ENCODE measurements at places on chromosomes 2 and 18.

DNA sequence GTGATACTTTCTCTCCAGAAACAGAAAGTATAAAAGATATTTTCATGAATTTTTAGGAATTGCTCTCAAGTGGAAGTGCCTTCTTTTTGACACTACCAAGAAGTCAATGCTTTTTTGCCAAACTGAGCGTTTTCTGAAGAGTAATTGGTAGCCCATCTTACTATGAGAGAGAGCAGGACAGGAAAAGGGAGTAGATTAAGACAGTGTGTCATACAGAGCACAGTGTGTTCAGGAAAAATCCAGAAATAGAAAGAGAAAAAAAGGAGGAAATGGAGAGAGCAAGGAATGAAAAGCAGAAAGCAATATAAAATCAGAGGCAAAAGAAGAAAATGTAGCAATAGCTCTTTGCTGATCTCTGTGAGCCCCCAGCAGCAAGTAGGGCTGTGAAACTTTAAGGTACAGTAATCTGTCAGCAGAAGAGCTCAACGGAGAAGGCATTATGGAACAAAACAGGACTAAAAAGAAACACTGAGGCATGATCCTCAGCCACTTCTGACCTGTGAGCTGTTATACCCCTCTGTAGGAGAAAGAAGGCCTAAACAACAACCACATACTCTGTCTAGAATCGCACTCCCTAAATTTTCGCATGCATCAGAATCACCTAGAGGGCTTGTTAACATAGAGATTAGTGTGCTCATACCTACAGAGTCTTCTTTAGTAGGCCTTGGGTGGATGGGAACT is 15.0 kb upstream of the PGAP1 start:
- no peak for DNase-seq

- no peak for DNase-seq
Observed at GRCh38 chr2:12950957-12951656, 234.4 kb downstream of the TRIB2 start.

DNA sequence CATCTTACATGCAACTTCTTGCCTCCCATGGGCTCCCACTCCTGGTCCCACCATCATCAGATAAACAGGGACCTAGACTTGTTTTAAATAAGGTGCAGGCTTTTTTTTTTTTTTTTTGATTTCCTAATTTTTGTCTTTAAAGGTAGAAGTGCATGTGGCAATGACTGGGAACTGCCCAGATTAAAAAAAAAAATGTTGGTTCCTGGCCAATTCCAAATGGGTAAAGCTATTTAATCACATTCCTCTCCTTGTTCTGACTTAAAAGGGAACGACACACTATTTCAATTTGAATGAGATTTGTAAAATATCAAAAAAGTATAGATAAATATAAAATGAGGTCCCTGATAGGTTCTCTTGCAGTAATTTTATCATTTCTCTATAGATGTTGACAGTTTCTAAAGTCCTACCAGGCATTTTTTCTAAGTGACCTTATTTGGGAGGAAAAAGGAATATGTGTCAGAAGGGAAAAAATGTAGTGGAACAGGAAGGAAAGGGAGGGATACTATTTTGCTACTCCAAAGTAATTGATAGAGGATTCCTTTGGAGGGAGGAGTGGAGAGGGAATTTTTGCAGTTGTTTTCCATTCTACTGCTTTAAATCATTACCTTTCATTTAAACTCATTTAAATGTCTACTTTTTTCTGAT is 43.3 kb downstream of the DDX1 start:
- no peak for DNase-seq

GRCh38 chr2:190755772-190756415 is 107.0 kb downstream of the NAB1 start:
- DNase-seq = no peak

DNA sequence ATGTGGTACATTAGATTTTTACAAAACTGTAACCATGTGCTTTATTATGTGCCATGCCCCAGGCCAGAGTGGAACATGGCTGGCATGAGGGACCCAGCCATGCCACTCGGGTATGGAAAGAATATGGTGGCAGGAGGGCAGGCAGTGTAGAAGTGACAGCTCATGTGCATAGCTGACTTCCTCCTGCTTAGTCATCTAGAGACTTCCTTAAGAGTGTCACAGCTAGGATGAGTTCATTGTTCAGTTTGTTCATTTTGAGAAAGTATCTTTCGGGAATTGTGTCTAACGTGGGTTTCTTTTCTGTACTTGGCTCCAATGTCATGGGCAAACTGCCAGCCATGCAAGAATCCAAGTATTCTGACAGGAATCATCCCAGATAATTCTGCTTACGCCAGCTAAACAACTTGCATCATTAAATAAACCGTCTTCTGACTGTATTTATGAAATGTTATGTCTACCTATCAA is 94.3 kb upstream of the ITGB6 start:
- peak; percentile 44 for DNase-seq
